ENCODE measurements at places on chromosomes 1 and 21. TPM values are rescaled to one million over a fixed set of nuclear protein-coding genes. Genes with fewer than 3 reads are reported as not detected.

- no peaks in the 10 kb centered on the region for H3K27me3 ChIP-seq
- no peak overlapping the region for H3K27ac ChIP-seq
- DNase-seq, result peak; percentile 85
- peaks cover 6% of the 10 kb centered on the region for H3K4me1 ChIP-seq
- no peak overlapping the region for H3K4me3 ChIP-seq
- no peaks in the 10 kb centered on the region for H3K36me3 ChIP-seq
Observed at GRCh38 chr1:228664399-228664914, 70.8 kb upstream of the RHOU start.

- no peaks in the 10 kb centered on the region for H3K36me3 ChIP-seq
- no peak overlapping the region for H3K4me3 ChIP-seq
- peaks cover 8% of the 10 kb centered on the region for H3K4me1 ChIP-seq
- no peak overlapping the region for H3K27ac ChIP-seq
- H3K27me3 ChIP-seq, result peaks cover 24% of the 10 kb centered on the region
- no peak for DNase-seq
Observed at GRCh38 chr1:48000883-48001282, 3.7 kb upstream of the TRABD2B start.

DNA sequence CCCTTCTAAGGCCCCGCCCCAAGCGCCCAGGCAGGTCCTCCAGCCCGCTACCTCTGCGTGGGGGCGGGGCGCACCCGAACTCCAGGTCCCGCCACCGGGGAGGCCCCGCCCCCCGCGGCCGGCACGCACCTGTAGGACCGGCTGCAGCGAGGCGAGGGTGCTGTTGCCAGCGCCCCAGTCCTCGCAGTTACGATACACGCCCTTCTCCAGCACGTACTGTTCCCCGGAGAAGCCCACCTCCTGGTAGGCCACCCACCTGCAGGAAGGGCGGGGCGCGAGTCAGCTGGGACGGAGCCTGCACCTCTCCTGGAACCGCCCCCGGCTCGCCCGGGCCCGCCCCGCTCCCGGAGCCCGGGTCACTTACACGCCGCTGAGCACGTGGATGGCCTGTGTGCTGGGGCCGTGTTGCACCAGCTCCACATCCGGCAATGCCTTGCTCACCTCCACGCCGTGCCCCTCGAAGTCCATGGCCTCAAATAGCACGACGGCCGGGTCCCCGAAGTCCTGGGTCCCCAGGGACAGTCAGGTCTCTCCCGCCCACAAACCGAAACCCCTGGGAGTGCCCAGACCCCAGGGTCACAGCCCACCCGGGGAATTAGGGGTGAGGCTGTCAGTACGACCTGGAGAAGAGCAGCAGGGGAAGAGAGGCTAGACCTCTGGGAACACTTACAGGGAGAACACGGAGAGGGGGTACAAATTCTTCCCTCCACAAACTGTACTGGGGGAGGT, 17.3 kb downstream of the CRYBG2 start:
- peaks cover 29% of the 10 kb centered on the region for H3K4me1 ChIP-seq
- no peaks in the 10 kb centered on the region for H3K36me3 ChIP-seq
- H3K4me3 ChIP-seq, result peak overlapping the region; percentile 53
- H3K27ac ChIP-seq, result peak overlapping the region; percentile 71

Gene RBP7
- 71.3 TPM for total RNA-seq

- DNase-seq, result peak; percentile 39
- no peaks in the 10 kb centered on the region for H3K36me3 ChIP-seq
- H3K4me1 ChIP-seq, result no peaks in the 10 kb centered on the region
- H3K4me3 ChIP-seq, result no peak overlapping the region
Observed at GRCh38 chr21:22374218-22374969, 1376.2 kb downstream of the NCAM2 start.

- no peaks in the 10 kb centered on the region for H3K27me3 ChIP-seq
- no peak overlapping the region for H3K27ac ChIP-seq
- peak; percentile 81 for DNase-seq
- no peaks in the 10 kb centered on the region for H3K4me1 ChIP-seq
- H3K4me3 ChIP-seq, result no peak overlapping the region
Observed at GRCh38 chr1:177256153-177257075, 85.7 kb downstream of the BRINP2 start.

Gene TRIM46
- total RNA-seq, result 3.6 TPM

DNA sequence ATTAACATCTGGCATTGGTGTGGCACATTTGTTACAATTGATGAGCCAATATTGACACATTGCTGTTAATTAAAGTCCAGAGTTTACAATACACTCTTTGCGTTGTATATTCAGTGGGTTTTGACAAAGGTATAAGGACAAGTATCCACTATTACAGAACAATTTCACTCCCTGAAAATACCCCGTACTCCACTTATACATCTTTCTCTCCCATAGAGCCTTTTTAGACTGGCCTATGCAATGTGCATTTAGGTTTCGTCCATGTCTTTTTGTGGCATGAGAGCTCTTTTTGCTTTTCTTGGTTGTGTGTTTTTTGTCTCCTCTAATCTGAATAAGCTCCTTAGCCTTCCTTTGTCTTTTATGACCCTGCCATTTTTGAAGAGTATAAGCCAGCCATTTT, 40.6 kb upstream of the TSNAX start:
- H3K27ac ChIP-seq, result no peak overlapping the region
- H3K4me3 ChIP-seq, result no peak overlapping the region
- no peak for DNase-seq
- no peaks in the 10 kb centered on the region for H3K4me1 ChIP-seq
- H3K36me3 ChIP-seq, result no peaks in the 10 kb centered on the region

- DNase-seq, result peak; percentile 87
- no peaks in the 10 kb centered on the region for H3K27me3 ChIP-seq
- no peaks in the 10 kb centered on the region for H3K36me3 ChIP-seq
- peaks cover 19% of the 10 kb centered on the region for H3K4me1 ChIP-seq
- H3K27ac ChIP-seq, result peak overlapping the region; percentile 89
Observed at GRCh38 chr1:202807451-202807925, 733 bp downstream of the KDM5B start.

Gene GPR161
- 5.5 TPM for total RNA-seq

Gene LMOD1
- 10.2 TPM for total RNA-seq

DNA sequence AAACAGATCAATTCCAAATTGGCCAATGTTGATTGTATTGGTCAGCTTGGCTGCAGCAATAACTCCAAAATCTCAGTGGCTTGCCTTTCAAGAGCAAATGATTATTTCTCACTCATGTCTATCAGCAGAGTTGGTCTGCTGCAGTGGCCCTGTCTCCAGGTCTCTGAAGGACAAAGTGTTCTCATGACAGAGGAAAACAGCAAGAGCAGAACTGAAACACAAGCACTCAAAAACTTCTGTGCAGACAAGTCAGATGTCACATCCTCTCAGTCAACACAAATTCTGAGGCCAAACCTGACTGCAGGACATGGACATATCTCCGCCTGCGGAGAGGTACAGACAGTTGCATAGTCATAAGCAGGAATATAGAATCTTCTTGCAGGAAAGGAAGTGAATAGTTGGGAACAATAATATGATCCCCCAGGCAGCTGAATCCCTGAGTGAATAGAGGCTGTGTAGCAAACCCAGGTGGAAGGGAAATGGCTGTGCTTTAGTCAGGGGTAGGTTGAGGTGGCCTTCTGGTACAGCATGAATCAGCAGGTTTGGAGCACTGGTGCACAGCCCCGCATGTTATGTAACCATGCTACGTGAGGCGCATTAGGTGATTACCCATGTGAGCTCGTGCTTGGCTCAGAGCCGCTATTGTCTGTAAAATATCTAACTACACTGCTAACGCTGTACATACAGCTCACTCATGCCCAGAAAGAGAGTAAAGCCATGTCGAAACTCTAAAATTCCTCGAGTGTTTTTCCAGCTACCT, 17.1 kb upstream of the UBE2U start:
- H3K27ac ChIP-seq, result no peak overlapping the region
- no peak for DNase-seq
- H3K36me3 ChIP-seq, result no peaks in the 10 kb centered on the region
- peaks cover 6% of the 10 kb centered on the region for H3K4me1 ChIP-seq
- no peaks in the 10 kb centered on the region for H3K27me3 ChIP-seq

Gene PTPRC
- total RNA-seq, result 716 TPM

Gene CLCA2
- not detected for total RNA-seq

Gene CLCA1
- total RNA-seq, result not detected

GRCh38 chr1:90879281-90879680, 142.6 kb downstream of the ZNF644 start:
- H3K4me3 ChIP-seq, result no peak overlapping the region
- H3K4me1 ChIP-seq, result no peaks in the 10 kb centered on the region
- H3K27ac ChIP-seq, result no peak overlapping the region

Gene NCAM2
- total RNA-seq, result 1.0 TPM

DNA sequence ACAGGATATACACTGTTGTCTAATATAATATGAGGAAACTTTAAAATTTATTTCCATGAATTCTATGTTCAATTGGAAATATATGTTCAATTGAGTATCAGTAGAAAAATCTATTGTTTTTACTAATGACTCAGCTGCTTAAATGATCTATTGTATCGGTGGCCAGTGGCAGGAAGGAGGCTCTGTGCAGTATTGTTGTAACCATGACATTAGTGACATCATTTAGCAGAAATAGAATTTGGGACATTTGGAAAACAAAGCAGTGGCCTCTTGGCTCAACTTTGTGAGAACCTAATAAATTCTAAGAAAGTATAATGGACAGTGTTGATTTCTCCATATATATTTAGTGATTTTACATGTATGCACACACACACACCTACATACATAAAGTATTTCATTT, 257.4 kb downstream of the PDE4B start:
- no peaks in the 10 kb centered on the region for H3K4me1 ChIP-seq
- H3K36me3 ChIP-seq, result no peaks in the 10 kb centered on the region
- H3K27me3 ChIP-seq, result no peaks in the 10 kb centered on the region
- H3K27ac ChIP-seq, result no peak overlapping the region
- H3K4me3 ChIP-seq, result no peak overlapping the region

Gene MIXL1
- 1.1 TPM for total RNA-seq

DNA sequence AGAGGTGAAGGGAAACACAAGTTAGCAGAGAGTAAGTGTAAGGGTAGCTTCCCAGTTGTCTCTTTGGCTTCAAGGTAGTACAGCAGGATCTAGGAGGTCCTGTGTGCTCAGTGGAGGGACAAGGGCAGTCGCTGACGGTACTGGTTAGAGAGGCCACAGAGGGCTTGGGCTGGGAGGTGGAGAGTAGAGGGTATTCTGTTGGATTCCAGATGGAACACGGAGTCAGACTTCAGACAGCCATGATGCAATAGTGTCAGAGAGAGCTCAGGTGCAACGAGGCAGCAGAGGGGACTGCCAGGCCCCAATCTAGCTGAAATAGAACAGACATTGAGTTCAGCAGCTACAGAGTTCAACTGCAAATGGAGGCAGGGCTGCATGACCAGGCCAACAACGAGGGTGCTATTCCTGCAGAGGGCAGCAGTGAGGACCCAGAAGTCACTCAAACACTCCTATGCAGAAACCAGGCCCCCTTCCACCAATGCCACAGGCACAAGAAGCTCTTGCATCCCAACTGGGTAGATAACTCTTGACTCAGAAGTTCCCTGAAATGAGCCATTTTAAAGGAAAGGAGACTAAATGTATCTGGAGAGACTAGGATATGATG, 325.0 kb upstream of the ESRRG start:
- no peak overlapping the region for H3K4me3 ChIP-seq
- H3K4me1 ChIP-seq, result no peaks in the 10 kb centered on the region
- no peak for DNase-seq
- no peak overlapping the region for H3K27ac ChIP-seq

Gene DIP2A
- 66.7 TPM for total RNA-seq

Gene LAD1
- total RNA-seq, result not detected

GRCh38 chr1:87399264-87399663, 70.6 kb downstream of the LMO4 start:
- H3K27ac ChIP-seq, result no peak overlapping the region
- no peaks in the 10 kb centered on the region for H3K27me3 ChIP-seq
- H3K36me3 ChIP-seq, result no peaks in the 10 kb centered on the region
- DNase-seq, result no peak
- no peak overlapping the region for H3K4me3 ChIP-seq

Gene DCDC2B
- not detected for total RNA-seq

DNA sequence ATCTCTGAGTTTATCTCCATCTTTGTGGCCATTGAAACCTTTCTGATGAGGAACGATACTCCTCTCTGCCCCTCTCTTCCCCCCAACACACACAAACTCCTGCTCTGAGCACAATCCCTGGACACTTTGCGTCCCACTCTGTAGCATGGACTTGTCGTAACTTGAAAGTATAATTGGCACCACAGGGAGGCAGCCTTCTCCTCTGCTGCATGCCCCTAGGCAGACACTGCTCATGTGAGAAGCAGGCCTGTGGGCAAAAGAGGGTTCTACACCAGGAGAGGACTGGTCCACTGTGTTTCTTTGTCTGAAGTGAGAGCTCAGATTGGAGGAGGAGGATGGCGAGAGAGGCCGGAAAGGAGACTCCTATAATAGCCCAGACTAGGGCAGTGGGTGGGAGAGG, 3.8 kb upstream of the PARS2 start:
- H3K4me1 ChIP-seq, result peaks cover 10% of the 10 kb centered on the region
- no peak overlapping the region for H3K4me3 ChIP-seq
- no peaks in the 10 kb centered on the region for H3K27me3 ChIP-seq
- no peak for DNase-seq

Gene QSOX1
- total RNA-seq, result 78.9 TPM

Gene OR2L2
- total RNA-seq, result 1.0 TPM

DNA sequence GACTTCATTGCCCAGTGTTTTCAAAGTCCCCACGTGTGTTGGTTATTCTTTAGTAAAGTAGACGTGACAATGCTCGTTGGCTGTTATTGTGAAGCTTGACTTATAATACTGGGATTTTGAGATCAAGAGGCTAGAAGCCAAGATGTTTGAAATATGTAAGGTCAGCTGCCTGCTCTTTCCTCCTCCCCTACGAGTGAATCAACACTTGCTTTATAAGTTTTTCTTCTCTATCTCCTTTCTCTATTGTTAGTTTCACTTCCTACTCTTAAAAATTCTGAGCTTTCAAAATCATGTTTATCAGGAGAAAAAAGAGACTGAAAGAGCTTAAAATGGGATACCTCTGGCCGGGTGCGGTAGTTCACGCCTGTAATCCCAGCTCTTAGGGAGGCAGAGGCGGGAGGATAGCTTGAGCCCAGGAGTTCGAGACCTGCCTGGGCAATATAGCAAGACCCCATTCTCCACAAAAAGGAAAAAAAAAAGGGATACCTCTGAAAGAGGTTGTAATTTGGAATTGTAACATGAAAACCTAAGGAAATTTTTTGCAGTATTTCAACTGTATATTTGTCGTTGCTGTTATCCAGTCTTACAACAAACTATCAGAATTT, 72.0 kb downstream of the EPB41 start:
- peaks cover 4% of the 10 kb centered on the region for H3K36me3 ChIP-seq
- H3K27me3 ChIP-seq, result no peaks in the 10 kb centered on the region
- no peak overlapping the region for H3K27ac ChIP-seq
- no peaks in the 10 kb centered on the region for H3K4me1 ChIP-seq
- no peak overlapping the region for H3K4me3 ChIP-seq
- DNase-seq, result no peak

Gene TUFT1
- total RNA-seq, result 1.4 TPM

Gene PLK3
- total RNA-seq, result 33.1 TPM

Gene PIGP
- 16.8 TPM for total RNA-seq
